Left cardiac atrium (tissue), 4 donors: ENCODE measurements at places on chromosomes 5 and 9.

GRCh38 chr9:107637421-107638420 is 148.2 kb upstream of the KLF4 start:
- peak; percentile 94 for DNase-seq

DNA sequence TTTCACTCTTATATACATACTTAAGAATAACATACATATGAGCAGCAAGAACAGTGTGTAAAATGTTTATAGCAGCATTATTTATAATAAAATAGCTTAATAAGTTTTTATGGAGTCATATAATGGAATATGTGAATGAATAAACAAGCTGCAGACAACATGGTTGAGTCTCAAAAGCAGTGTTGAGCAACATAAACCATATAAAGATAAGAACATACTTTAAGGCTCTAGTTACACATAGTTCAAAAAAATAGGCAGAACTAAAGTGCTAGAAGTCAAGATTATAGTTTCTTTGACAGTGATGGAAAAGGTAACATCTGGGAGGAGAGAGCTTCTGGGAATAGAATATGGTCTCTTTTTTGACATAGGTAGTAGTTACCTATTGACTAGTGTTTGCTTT is 53.7 kb upstream of the ADAMTS19 start:
- DNase-seq = no peak

GRCh38 chr5:103851091-103851490 is 288.5 kb upstream of the NUDT12 start:
- no peak for DNase-seq

GRCh38 chr5:74174366-74174765 is 466.2 kb downstream of the ENC1 start:
- no peak for DNase-seq

DNA sequence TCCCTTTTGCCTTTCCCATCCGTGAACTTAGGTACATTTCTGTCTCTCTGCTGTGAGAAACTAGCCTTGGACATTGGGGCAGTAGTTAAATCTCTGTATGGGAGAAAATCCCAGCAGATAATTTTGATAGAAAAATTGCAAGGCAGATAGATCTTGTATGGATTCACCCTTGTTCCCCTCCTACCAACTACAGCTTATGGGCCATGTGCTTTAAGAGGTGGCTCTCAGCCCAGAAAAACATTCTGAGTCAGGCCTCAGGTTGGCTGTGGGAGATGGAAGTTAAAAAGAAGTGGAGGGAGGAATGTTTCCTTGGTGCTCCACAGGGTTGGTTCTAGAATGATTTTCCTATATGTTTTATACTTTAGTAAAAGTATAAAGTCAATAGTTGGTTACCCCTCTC is 1.4 kb upstream of the KDM3B start:
- DNase-seq = no peak

DNA sequence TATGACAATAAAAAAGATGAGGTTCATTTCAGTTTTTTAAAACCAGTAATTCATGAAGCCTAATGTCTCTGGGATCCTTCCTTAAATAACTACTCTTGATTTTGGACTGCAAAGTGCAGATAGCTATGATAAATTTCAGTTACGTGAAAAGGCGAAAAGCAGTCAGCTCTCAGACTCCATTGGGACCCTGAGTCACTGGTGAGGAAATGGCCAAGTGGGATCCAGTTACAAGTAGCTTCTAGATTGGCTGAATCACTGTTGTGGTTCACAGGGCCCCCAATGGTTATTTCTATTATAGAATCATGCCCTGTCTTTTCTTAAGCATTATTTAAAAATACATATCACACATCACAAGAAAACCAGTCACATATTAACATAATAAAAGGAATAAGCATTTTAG is 31.1 kb upstream of the PPP3R2 start:
- DNase-seq = no peak

DNA sequence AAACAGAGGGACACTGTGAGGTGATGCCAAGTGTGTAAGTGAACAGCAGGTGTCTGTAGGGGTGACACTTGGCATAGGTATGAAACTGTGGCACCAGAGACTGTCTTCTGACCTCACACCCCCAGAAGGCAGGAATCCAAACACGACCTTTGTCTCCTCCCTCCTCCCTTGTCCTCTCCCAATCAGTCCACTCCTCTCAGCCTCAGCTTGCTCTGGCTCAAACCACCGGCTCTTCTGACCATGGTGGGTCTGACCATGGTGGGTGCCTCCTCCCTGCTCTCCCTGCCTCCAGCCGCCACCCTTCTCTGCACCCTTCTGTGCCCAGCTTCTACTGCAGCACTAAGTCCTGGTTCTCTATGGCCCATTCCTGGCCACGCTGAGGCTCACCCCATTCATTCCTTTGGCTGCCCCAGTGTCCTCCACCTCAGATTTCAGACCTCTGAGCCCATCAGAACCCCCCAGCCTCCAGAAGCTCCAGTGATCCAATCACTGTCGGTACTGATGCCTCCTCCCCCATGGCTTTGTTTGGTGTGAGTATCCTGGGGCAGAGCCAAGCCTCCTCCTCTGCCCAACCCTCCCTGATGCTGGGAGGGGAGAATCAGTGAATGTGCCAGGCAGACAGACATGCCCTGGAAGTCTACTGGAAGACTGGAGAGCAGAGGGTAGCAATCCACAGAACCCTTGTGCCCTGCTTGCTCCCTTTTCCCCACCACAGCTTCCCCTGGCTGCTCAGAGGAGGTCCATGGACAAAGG is 1.7 kb upstream of the ARID3C start:
- DNase-seq = no peak

- DNase-seq = no peak
Observed at GRCh38 chr9:107872457-107873192, 383.1 kb upstream of the KLF4 start.

- DNase-seq = peak; percentile 72
Observed at GRCh38 chr5:177429248-177430040, 3.0 kb downstream of the GRK6 start.

- DNase-seq = no peak
Observed at GRCh38 chr5:171714261-171714660, 71.4 kb upstream of the SMIM23 start.

- peak; percentile 24 for DNase-seq
Observed at GRCh38 chr5:31847354-31847753, 208.4 kb downstream of the PDZD2 start.

DNA sequence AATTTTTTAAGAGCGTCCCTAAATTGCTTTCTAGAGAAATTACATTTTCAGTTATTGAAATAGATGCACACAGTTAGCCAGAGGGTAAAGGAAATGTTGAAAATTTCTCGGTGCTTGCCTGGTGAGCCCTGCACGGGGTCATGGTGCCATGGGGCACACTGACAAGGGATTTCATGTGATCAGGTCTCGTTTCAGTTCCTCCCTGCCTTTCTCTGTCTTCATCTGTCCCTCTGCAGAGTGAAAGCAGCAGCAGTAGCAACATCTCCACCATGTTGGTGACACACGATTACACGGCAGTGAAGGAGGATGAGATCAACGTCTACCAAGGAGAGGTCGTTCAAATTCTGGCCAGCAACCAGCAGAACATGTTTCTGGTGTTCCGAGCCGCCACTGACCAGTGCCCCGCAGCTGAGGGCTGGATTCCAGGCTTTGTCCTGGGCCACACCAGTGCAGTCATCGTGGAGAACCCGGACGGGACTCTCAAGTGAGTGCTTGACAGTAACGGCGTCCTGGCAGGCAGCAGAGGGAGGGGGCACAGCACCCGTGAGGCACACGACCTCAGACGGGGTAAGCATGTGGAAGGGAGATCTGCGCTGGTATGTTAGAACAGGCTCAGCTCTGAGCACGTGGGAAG is 89.1 kb upstream of the OTULINL start:
- DNase-seq = no peak

GRCh38 chr5:175681045-175681967 is 23.4 kb downstream of the HRH2 start:
- DNase-seq = no peak

- no peak for DNase-seq
Observed at GRCh38 chr5:994821-995220, 13.8 kb upstream of the NKD2 start.

DNA sequence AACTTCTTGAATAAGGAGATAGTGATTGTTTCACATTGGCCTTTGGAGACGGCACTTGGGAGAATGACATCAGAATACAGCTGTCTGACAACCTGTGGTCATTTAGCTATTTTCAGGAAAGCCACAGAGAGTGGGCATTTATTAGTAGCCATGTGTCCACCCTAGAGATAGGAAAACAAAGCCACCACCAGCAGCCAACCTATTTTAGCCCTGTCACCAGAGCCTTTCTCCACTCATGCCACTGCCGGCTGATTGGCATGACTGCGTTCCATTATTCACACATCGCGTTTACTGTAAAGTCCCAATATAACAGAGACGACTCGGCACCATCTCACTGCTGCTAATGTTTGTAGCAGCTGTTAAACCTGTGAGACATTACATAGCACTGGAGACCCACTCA is 330.1 kb downstream of the NDUFS4 start:
- no peak for DNase-seq

GRCh38 chr9:18002718-18003438 is 424.0 kb downstream of the SH3GL2 start:
- no peak for DNase-seq

DNA sequence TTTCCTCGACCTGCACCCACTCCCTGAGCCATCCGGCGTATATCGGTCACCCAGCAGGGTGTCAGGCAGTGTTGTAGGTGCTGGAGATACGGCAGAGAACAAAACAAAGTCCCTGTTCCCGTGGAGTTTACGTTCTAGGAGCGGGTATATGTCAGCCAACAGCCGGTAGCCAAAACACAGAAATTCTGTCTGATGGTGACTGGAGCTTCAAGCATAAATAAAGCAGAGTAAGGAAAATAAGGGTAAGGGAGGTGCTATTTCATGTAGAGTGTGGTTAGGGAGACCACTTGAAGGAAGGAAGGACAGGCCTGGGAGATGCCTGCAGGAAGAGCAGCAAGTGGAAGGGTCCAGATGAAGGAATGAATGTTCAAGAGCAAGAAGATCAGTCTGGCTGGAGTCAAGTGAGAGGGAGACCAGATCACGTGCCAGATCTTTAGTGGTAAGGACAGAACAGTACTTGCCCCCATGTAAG is 783 bp upstream of the ZFR start:
- DNase-seq = no peak

DNA sequence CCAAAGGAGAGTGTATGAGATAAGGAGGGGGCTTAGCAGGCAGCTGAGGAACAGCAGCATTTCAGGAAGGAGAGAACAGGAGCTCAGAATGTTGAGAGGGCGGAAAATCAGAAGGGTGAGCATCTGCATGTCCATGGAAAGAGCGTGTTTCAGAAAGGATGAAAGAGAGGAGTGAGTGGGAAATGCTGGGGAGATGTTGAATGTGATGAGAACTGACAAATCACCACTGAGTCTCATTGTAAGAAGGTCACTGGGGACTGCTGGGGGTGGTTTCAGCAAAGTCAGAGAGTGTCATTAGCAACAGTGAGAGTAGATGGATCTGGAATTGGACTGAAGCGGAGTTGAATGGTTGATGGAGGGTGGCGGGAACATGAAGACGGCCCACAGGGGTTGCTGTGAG is 65.8 kb downstream of the ANKRD33B start:
- no peak for DNase-seq

GRCh38 chr9:125631391-125632085 is 75.5 kb downstream of the MAPKAP1 start:
- DNase-seq = no peak

DNA sequence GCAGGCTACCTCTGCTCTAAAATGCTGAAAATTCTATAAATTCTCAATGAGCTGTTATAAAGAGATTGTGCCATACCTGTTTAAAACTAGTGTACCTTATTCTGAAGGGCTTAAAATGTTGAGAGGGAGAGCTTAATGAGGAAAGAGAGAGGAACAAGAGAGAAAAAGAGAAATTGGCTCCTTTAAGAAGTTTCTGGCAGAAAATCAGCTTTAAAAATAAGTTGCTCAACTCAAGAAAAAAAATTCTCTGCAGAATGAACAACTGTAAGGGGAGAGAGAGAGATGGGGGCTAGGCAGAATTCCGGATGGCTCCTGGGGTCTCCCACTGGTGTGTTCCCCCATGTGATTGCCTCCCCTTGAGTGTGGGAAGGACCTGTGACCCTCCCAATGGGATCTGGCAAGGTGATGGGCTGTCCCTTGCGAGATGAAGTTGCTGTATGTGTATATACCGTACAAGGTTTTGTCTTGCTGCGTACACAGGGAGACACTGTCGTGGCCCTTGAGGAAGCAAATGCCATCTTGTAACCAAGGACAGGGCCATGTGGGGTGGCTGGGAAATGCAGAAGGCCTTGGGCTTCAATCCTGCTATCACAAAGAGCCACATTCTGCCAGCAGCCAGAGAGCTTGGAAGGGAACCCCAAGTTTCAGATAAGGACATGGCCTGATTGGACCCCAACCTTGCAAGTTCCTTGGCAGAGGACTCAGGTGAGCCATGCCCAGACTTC is 64.3 kb upstream of the S1PR3 start:
- DNase-seq = no peak

DNA sequence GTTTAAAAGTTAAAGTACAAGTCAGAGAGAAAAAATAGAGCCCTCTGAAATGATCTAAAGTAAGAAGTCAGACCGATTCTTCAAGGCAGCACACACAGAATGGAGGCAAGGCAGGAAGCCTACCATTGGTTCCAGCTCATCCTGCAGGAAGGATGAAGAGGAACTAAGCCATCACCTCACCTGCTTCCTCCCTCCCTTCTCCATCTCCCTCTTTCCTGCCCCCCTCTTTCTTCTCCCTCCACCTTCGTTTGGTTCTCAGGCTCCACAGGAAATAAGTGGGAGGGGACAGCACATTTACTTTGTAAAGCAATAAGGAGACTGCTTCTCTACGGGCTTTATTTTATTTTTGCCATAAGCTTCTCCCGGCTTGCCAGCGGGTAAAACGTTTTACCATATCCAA is 213.4 kb downstream of the TRIM32 start:
- DNase-seq = no peak

- DNase-seq = no peak
Observed at GRCh38 chr9:125189011-125189360, 617 bp downstream of the PPP6C start.

DNA sequence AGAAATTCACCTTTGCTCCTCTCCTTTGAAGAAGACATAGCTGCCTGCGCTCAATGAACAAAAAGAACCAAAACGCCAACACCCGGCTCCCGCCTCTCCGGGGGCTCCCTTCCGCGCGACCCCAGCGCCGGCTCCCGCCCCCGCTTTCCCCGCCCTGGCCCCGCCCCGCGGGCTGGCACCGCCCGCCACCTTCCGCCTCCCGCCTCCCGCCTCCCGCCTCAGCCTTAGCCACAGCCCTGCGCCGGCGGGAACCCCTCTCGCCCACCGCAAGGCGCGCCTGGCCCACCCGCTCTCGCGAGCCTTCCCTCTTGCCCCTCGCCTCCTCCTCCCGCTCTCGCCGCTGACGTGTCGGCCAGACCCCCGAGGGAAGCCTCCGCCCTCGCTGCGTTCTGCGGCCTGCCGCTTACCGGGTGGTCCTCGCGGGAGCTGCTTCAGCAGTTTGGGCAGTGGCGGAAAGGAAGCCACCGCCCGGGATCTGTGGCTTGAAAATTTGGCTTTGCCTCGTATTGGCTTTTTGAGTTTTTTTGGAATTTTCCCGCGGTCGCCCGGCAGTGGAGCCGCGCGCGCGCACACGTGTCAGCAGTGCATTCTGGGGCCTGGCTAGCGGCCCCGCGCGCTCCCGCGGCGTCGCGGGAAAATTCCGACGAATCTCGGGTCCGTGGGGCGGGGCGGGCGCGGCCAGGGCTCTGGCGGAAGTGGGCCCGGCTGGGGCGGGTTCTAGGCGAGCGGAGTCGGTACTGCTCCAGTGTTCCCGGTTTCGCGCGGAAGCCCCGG is at the start of gene FANCC:
TSS of gene FANCC (minus strand) at position 591 of the 774 bp plus-strand sequence. CDS start 68,418 bp downstream, outside the sequence.
- DNase-seq = peak; percentile 96

GRCh38 chr9:138048184-138048583 is 170.6 kb downstream of the CACNA1B start:
- DNase-seq = no peak
